ENCODE measurements at places on chromosomes 6 and 20. TPM values are rescaled to one million over a fixed set of nuclear protein-coding genes. Genes with fewer than 3 reads are reported as not detected.
A peak's percentile ranks its signal among the peaks of the same experiment; 100 is the strongest.

The CAGE1 gene
- 0.20 TPM for total RNA-seq

The DEFB124 gene
- not detected for total RNA-seq

The C6orf52 gene
- total RNA-seq = 0.22 TPM

The BCAS1 gene
- total RNA-seq = not detected

The LINC00237 gene
- not detected for total RNA-seq

The SSTR4 gene
- total RNA-seq = not detected

The COL11A2 gene
- under 0.01 TPM for total RNA-seq

The GJA10 gene
- not detected for total RNA-seq

The PPP1R3G gene
- 1.6 TPM for total RNA-seq

The TMEM170B gene
- total RNA-seq = 2.0 TPM

The MATN4 gene
- not detected for total RNA-seq

The LHFPL5 gene
- total RNA-seq = not detected

The PLEKHG1 gene
- 17.2 TPM for total RNA-seq

The COL9A1 gene
- total RNA-seq = not detected

The NOX3 gene
- not detected for total RNA-seq

DNA sequence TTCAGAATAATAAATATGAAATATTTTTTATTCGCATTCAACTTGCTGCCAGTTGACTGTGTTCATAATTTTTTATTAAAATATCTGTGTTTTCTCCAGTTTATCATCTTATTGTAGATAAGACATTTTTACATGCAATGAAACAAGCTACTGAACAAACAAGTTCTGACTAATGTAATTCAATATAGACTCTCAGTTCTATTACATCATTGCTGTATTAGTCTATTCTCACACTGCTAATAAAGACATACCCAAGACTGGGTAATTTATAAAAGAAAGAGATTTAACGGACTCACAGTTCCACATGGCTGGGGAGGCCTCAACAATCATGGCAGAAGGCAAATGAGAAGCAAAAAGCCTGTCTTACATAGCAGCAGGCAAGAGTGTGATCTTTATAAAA is 1357.7 kb upstream of the CITED2 start:
- no peak for DNase-seq

DNA sequence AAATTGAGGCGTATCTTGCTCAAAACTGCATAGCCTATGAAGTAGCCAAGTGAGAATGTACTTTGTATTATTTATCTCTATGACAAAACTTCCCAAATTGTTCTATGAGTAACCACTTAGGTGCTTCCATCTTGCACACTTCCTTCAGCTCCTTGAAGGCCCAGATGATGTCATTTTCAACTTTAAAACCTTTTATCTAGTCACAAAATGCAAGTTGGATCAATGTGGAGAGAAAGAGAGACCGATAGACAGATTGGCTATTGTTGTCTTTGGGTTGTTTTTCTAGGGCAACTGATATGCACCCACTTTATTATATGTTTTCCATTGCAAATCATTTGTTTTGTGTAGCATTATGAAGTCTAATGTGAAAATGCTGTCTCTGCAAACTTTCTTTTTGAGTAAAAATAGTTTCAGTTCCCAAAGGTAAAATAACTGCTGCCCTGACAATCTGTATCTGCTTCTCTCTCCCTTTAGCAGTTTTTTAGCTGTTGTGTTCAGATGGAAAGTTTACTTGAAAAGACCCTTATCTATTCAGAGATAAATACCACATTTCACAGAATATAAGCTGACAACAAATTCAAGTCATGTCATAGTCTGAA is 73.7 kb upstream of the CITED2 start:
- peak; percentile 47 for DNase-seq

DNA sequence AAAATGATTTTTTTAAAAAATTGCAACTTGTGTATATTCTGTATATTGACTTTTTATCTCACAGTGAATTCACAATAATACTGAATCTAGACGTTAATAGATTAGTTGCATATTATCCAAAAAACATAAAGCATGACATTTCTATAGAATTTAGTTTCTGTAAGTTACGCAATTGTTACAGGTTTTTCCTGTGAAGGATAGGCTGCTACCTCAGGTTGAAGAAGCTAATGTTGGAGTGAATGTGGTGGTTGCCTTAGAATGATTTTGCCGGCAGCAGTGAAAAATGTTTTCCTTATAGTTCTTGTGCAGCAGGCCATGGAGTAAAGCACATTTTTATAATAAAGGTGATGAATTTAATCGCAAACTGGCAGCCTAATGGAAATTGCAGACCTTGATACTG is 20.5 kb downstream of the QKI start:
- DNase-seq = no peak

- peak; percentile 71 for DNase-seq
These were observed 391.9 kb downstream of the CD109 start for GRCh38 chr6:74087899-74088298.

GRCh38 chr6:151380848-151381205 is 10.5 kb downstream of the ZBTB2 start:
- no peak for DNase-seq

- DNase-seq = no peak
These were observed 143.2 kb upstream of the RNF24 start for GRCh38 chr20:4158466-4159050.

GRCh38 chr20:50194831-50195523 is 4.3 kb downstream of the CEBPB start:
- DNase-seq = no peak

GRCh38 chr20:46349035-46349741 is 40.9 kb upstream of the CDH22 start:
- peak; percentile 50 for DNase-seq

GRCh38 chr6:129184324-129184723 is 301.4 kb downstream of the LAMA2 start:
- DNase-seq = no peak

DNA sequence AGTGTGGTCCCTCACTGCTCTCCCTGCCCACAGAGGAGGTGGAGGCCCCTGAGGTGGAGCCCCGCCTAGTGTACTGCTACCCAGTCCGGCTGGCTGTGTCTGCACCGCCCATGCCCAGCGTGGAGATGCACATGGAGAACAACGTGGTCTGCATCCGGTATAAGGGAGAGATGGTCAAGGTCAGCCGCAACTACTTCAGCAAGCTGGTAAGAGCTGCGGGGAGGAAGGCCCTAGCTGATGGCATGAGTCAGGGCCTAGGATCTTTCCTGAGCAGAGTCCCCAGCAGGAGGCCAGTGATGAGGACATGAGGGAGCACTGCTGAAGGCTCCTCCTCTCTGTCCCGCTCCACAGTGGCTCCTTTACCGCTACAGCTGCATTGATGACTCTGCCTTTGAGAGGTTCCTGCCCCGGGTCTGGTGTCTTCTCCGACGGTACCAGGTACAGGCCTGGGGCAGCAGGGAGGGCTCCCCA is 11.2 kb downstream of the PCIF1 start:
- DNase-seq = no peak

DNA sequence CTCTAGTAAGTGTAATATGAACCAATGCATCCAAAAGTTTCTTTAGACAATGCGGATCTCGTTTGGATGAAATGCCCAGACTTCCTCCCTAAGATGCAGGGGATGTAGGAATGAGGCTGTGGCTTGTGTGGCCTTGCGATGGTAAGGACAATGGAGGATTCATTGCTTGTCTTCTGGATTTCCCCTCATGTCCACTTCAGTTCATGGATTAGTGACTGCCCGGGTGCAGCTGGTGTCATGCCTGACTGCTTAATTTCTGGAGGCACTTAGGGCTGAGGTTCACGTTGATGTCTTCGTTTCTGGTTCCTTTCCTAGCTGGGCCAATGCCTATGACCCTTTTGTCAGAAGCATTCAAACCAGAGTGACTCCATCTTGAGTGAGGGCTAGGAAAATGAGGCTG is 93.8 kb downstream of the SCP2D1 start:
- no peak for DNase-seq

DNA sequence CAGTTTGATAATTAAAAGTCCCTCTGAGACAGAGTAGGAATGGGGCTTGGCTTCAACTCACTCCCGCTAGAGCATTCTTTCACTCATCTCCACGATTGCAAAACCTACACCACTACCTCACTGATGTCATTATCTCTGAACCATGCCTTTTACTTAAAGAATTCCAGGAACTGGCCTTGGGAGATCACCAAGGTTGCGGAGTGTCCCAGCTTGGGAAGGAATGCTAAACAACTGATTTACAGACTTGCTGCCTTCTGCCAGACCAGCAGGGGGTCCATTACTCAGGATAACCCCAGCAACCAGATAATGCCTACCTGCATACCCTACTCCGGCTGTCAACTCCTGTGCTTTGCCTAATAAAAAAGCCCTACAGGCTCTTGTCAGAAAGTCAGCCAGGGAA is 102.2 kb upstream of the RALGAPA2 start:
- DNase-seq = no peak

DNA sequence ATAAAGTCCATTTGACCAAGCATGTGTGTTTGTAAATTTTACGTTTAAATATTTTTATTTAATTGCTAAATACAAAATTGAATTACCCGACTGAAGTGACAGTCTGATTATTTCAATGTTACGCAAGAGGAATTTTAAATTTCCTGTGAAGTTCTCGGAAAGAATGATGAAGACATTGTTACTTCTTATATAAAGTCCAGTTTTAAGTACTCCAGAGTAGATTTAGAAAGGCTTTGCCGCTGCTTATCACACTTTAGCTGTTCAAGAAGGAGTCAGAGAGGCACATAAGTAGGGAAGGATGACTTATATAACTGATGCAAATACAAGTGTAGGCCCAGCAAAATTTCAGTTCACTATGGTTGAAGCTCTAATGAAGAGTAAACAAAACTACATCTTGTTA is 265.1 kb upstream of the CITED2 start:
- DNase-seq = no peak

DNA sequence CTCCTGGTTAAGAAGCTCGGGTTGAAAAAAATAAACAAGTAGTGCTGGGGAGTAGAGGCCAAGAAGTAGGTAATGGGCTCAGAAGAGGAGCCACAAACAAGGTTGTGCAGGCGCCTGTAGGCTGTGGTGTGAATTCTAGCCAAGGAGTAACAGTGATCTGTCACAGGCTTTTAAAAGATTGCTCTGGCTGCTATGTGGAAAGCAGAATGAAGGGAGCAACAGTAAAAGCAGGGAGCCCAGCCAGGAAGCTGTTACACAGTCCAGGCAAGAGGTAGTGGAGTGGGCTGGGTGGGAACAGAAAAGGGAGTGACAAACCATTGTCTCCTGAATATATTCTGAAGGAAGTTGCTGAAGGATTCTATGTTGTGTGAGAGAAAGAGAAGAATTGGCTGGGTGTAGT is 2.0 kb downstream of the HFE start:
- DNase-seq = no peak

DNA sequence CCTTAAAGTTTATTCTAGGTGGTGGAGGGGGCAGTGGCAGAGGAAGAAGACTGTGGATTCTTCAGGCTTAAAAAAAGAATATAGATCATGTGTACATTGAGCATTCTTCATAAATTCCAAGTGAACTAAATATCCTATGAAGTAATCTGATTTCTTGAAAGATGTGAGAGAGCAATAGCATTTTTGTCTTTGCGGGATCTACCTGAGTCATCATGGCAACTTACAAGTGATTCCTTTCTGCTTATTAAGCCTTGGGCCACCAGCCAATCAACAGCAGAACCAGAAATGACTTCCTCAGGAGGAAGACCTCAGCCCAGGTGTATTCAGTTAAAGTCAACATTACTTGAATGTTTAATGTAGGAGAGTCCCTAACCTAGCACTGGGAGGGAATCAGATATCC is 756.9 kb downstream of the TFAP2A start:
- no peak for DNase-seq

DNA sequence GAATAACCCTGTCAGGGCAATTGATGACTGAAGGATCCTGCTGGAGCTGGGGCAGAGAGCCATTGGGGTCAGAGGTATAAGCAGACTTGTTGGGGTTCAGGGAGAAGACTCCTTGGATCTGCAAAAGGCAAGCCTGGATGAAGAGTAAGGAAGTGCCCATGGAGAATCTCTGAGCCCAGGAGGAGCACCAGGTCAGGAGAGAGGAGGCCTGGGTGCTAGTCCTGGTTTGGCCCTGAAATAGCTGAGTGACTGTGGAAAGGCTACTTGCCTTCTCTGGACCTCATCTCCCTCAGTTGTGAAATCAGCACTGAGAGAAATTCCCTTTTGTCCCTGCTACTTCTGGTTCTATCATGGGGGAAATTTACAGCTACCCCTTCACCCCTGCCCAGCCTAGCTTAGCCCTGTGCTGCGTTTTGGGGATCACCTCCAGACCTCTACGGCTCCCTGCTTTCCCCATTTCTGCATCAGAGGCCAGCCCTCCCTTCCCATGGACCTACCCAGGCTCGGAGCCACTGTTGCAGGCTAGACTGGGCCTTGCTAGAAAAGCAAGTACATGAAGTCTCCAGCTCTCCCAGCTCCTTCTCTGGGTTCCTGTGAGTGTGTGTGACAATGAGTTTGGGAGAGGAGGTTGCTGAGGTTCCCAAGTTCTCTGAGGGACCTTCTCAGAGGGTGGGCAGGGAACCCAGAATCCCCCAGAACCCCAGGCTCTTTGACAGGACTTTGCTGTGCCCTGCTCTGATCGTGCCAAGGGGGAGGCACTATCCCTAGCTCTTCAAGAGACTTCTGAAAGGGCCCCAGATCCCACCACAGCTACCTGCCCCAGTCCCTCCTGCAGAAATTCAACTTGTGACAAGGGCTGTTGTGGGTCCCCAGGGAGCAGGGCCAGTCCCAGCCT is 2.3 kb upstream of the NCR2 start:
- no peak for DNase-seq

GRCh38 chr6:37584654-37585522 is 85.2 kb upstream of the CCDC167 start:
- no peak for DNase-seq

- no peak for DNase-seq
These were observed 3.6 kb downstream of the IPCEF1 start for GRCh38 chr6:154352898-154353585.

GRCh38 chr6:116280161-116280932 is 617 bp upstream of the TSPYL1 start:
- DNase-seq = no peak

DNA sequence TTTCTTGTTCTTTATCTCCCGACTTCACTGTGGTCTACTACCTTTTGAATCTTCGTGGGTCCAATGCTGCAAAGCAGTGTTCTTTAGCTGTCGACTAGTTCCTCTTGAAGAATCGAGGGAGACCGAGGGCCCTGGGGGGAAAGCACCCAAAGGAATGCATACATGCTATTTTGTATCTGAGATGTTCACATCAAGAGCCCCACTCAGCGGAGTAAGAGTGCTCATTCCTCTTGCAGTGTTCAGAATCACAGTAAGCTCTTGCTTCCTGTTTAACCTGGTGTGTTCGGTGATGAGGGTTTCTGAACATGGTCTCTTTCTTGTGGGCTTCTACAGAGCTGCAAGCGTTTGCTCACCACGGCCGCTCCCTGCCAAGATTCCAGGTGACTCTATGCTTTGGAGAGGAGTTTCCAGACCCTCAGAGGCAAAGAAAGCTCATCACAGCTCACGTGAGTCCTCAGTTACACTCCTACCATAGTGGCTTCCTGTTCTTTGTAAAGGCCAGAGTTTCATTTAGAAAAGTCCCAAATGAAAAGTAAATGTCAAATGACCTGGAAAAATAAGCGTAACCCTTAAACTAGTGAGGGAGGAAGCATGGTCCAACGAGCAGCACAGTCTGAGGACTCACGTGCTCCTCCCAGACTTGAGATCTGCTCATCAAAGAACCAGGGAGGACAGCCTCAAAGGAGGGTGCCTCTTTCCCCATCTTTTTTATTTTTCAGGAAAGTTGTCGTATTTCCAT is 13.3 kb downstream of the IRF4 start:
- DNase-seq = no peak

Data from lung microvascular endothelial cell (primary cell).